ENCODE measurements at places on chromosomes 16 and 17.
A peak's percentile ranks its signal among the peaks of the same experiment; 100 is the strongest.

GRCh38 chr16:66480265-66481080 lies 53.4 kb downstream of the BEAN1 start:
- no peak for DNase-seq

- no peak for DNase-seq
Observed at GRCh38 chr16:73743665-73744496, 552.7 kb upstream of the PSMD7 start.

DNA sequence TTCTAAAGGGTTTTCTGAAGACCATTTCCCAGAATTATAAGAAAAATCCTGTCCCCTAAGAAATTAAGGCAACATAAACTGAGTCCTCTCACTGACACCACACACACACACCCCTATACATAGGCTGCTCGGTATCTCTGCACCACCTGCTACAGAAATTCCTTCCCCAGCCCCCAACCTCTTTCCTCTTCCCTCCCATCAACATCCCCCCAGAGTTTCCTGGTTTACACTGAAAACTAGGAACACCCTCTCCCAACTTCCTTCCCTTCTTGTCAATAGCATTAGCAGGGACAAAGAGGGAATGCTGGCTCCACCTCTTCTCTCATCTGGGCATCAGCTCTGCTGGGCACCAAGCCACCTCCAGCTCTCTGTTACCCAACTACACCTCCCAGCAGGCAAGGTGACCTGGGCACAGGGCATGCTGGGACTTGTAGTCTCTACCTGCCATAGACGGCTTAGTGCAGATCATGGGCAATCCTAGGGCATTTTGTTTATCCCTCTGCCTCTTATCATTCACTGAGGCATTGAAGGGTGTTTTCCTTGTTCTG lies 15.7 kb downstream of the CAVIN1 start:
- peak; percentile 70 for DNase-seq

DNA sequence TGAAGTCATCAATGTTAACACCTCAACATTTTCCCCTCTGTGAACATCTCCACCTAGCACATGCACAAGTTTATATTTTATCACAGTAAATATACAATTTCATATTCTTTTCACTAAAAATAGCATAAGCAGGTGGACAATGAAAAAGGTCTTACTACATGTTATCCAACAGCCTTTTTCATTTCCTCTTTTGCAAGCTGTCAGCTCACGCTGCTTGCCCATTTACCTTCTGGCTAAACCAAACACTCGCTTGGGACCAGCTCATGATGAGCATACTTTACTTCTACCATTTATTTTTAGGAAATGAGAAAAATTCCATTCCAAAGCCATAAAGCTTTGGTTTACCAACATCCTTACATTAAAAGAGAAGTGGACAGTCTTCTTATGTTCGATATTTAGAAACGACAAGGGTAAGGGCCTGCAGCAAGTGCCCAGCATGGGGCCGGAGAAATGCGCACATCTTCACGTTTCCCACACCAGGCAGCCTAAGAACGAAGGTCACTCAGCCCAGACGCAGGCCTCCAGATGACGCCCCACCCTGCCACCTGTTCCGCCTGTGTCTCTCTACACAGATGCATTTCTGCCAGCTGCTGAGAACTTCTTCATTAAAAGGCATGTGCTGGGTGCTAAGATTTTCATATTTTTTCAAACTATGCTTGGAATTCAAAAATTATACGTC lies 13.9 kb downstream of the SNN start:
- peak; percentile 49 for DNase-seq

DNA sequence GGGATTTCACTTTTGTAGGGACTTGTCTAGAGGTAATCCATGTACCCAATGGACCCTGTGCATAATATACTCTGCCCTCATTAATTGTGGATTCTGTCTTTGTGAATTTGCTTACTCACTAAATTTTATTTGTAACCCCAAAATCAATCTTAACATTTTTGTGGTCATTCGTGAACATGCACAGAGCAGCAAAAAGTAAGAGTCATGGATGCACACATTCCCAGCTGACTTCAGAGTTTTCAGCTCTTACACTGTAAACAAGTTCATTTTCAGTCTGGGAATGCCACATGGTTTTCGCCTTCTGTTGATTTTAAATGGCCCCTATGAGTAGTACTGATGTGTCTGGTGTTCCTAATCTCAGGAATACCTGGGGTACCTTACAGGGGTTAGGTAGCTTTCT lies 24.3 kb downstream of the TAC4 start:
- DNase-seq, result no peak

GRCh38 chr17:40058186-40058784 lies 4.1 kb upstream of the MED24 start:
- no peak for DNase-seq

DNA sequence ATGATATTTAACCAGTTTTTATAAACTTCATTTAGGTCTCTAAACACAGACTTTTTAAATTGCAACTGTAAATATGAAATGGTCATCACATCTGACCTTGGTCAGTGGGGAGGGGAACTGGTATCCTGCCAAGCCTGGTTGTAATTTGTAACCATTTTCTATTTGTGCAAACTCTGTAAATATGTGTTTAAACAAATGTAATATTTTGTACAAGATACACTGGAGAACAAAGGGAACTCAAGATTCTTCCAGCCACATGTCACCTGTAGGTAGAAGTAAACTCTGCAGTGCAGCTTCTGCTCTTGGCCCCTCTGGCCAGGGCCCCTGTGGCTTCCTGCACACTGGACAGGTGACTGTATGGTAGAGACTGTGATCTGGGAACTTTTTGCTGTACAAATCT lies 35.8 kb downstream of the AKAP1 start:
- DNase-seq, result no peak

DNA sequence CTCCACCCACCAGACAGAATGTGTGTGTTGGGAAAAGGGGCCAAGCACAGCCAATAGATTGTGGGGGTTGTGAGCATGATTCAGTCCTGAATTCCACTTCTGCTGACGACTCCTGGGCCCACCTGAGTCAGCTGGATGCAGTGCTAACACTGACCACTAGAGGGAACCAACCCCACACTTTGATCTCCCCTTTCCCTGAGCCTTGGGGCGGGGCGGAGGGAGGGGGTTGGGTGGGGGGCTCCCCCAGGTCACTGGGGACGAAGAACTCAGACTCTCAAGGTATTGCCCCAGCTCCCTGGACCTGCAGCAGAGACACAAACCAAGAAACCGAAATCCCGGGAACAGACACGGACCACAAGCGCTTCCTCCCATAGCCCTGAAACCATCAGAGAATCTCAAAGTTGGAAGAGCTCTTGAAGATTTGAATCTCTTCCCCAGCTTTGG lies 621 bp upstream of the CSHL1 start:
- peak; percentile 53 for DNase-seq

GRCh38 chr16:56830669-56831068 lies 34.3 kb upstream of the SLC12A3 start:
- no peak for DNase-seq

DNA sequence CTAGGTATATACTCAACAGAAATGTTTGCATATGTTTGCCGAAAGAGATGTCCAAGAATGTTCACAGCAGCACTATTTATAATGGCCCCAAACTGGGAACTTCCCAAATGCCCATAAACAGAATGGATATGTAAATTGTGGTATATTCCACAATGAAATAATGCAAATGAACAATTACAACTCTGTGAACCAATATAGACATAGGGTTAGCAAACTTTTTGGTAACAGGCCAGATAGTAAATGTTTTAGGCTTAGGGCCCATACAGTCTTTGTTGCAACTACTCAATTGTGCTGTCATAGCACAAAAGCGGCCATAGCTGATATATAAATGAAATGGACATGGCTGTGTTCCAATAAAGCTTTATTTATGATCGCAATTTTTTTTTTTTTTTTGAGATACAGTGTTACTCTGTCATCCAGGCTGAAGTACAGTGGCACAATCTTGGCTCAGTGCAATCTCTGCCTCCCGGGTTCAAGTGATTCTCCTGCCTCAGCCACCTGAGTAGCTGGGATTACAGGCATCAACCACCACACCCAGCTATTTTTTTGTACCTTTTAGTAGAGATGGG lies 16.5 kb downstream of the XYLT1 start:
- DNase-seq, result no peak

DNA sequence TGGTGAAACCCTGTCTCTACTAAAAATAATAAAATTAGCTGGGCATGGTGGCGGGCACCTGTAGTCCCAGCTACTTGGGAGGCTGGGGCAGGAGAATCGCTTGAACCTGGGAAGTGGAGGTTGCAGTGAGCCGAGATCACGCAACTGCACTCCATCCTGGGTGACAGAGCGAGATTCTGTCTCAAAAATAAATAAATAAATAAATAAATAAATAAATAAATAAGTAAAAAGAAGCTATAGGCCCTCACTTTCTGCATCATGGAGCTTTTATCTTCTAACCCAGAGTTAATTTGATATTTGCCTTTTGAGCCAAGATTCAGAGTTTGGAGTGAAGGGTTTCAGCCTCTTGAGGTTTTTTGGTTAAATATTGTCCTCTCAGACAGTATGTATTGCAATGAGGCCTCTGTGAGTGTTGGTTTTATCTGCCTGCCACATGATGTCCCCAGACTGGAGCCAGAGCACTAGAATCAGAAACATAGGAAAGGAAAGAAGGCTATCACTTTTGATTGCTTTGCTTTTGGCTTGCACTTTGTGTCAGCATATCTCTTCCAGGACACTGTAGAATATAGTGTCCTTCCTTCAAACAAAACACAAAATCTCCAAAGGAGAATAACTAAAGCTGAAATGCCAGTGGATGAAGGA lies 32.5 kb downstream of the RNF135 start:
- DNase-seq, result no peak

DNA sequence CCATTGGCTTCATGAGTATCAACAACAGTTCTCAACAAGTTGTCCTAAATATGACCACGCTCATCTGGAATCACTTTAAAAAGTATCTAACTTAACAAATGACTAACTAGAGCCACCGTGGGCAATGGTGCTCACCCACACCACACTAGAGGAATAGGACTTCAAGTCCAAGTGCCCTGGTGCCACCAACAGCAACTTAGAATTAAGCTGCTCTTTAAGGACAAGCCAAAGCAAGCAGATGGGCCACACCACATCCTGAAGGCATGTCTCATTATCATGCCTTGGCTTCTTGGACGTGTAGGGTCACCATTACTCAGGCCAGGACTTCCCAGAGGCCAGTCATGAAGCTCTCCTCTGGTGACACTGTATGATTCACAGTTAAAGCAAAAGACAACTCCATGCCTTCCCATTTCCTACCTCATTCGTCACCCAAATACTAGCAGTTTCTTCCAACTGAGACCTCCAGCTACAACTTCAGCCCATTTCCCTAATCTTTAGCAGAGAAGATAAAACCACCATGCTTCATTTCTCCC lies 9.4 kb upstream of the SLC6A4 start:
- no peak for DNase-seq

- DNase-seq, result peak; percentile 63
Observed at GRCh38 chr17:78708510-78708973, 73.5 kb downstream of the CYTH1 start.

DNA sequence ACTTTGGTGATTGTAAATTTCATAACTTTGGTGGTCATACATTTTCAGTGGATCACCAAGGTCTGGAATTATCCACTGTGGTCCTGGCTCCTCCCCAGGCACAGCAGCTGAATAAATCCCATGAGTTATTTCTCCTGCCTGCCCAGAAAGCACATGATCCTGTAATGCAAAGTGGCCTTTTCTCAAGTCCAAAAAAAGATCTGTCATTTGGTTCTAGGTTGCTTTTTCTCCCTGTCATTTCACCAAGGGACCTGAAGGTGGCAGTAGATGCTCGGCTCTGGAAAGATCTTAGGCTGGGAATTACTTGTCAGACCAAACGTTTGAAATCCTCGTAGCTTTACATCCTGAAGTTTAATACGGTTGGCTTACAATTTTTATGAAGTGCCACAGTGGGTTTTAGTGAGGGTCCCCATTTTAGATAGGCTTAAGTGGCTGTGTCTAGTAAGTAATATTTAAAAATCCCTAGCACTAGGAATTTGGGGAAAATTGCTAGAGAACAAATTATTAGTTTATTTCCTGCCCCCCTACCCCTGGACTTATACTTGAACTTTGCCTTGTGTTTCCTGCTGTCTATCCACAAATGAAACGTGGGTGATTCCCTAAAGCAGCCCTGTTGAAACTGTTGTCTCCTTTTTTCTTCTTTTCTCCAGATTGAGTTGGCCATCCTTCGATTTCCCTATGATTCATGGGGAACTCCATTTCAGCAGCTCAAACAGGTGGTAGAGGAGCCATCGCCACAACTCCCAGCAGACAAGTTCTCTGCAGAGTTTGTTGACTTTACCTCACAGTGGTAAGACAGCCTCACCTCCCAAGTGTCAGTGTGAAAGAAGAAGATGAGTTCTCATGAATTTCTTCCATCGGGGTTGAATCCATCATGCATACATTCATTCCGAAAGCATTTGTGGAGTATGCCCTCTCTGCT lies 111.7 kb downstream of the MAP2K6 start:
- DNase-seq, result no peak

DNA sequence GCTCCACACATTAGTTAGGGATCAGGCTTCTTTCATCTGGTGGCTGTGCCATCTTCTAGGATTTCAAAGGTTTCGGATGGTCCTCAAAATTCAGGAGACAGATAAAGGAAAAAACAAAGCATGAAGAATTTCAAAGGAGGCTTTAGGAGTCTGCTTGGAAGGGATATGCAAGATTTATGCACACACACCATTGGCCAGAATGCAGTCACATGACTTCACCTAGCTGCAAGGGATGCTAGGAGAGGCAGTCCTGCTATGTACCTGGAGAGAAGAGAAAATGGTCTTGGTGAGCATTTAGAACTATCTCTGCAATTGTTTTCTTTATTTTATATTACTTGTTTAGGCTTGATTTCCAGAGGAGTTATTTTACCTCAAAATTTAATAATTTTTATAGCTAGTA lies 174.6 kb downstream of the PCTP start:
- DNase-seq, result no peak

DNA sequence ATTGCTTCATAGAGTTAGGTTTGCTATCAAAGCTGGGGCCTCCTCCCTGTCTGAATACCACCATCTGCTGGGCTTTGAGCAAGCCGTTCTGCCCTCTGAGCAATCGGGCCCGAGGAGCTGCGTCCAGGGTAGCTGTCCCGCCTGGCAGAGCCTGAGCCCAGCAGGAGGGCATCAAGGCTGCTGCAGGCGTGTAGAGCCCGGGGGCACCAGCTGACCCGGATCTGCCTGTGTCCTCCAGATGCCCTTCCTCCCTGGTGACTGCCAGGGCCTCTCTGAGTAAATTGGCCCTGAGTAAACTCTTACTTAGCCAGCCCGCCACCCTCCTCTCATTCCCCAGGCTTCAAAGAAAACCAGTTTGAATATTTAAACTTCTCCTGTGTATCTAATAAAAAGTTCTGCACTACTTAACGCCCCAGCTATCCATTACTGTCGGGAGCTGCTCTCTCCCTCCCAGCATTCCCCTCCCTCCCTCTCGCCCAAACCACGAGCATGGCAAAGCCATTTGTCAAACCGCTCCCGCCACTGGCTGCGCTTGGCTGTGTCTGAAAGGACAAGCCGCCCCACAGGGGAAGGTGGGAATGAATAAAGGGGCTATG lies 16.4 kb downstream of the CDK5RAP3 start:
- DNase-seq, result no peak

DNA sequence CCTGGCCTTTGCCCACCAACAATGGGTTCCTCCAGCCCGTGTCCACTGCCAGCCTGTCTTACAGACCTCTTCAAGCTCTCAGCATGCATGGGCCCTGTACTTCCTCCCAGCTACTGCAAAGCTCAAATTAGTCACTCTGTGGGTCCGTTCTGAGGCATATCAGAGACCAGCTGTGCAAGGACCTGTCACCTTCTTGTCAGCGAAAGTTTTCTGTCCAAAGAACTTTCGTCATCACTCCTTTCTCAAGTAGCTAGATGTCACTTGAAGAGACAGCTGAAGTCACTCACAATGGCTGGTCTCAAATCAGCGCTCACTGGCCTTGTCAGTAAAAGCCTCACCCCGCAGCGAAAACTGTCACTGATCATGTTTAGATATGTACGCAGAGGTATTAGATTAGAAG lies 91.4 kb upstream of the DYNLRB2 start:
- DNase-seq, result no peak

GRCh38 chr17:80002690-80003490 lies 32.8 kb downstream of the TBC1D16 start:
- no peak for DNase-seq

All from CD4-positive, alpha-beta T cell treated with Interferon gamma for 1 hour (primary cell).